Astrocyte (in vitro differentiated cells and primary cell): ENCODE measurements at places on chromosomes 11 and 22. TPM values are rescaled to one million over a fixed set of nuclear protein-coding genes. Genes with fewer than 3 reads are reported as not detected.

DNA sequence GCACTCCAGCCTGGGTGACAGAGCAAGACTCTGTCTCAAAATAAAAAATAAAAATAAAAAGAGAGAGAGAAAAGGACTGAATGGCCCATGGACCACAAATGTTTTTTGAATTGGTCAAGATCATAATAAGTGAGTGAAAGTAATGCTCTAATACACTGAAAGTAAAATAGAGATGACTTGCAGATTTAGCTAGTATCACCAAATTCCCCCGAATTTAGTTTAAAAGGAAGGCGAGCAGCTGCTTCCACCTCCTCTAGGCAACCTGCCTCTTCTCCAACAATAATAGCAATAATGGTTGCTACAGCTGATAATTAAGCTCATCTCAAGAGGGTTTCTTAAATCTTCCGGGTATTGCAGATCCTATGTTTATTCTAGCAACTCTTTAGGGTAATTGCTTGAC is 36.8 kb downstream of the CELF1 start:
- peaks cover 27% of the 10 kb centered on the region for H3K4me1 ChIP-seq
- DNase-seq = no peak
- no peaks in the 10 kb centered on the region for H3K27me3 ChIP-seq
- H3K36me3 ChIP-seq = no peaks in the 10 kb centered on the region
- peak overlapping the region; percentile 59 for H3K27ac ChIP-seq

DNA sequence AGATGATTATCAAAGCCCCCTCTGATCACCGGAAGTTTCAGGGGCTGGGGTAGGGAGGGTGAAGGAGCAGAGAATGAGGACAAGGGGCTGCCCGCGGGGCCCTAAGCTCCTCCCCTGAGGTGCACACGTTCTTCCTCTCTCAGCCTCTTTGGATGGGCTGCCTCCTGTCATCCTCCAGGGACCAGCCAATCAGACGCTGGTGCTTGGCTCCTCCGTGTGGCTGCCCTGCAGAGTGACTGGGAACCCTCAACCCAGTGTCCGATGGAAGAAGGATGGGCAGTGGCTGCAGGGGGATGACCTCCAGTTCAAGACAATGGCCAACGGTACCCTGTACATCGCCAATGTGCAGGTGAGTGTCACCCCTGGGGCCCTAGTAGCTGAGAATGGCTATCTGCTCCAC is 7.5 kb downstream of the ROBO3 start:
- peaks cover 51% of the 10 kb centered on the region for H3K27me3 ChIP-seq
- H3K36me3 ChIP-seq = no peaks in the 10 kb centered on the region
- H3K4me3 ChIP-seq = no peak overlapping the region
- H3K27ac ChIP-seq = no peak overlapping the region
- no peak for DNase-seq
- H3K4me1 ChIP-seq = peaks cover 14% of the 10 kb centered on the region

DNA sequence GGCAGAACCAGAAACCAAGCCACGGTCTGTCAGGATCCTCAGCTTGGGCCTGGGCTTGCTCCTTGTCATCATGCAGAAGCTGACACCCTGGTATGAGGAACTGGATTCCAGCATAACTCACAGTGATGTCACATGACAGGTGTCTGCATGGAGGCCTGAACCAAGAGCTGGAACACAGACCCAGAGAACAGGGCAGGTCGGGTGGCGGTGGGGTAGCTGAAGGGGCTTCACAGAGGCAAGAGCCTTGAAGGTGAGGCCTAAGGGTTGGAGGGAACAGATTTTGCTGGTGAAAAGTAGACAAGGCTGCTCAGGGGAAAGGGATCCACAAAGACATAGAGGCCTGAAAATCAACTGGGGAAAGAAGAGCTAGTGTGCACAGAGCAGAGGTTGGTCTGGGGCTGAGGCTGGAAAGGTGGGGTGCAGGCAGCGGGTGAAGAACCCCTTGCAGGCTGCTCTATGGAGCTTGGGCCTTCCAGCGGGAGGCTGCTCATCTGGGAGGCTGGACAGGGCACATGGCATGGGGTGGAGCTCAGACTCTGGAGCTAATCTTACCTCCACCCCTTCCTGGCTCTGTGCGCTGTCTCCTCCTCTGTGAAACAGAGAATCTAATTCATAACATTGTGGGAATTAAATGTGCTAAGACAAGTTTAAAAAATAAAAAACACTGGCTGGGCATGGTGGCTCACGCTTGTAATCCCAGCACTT is 18.4 kb upstream of the RPS3 start:
- DNase-seq = no peak
- no peaks in the 10 kb centered on the region for H3K4me1 ChIP-seq
- H3K27me3 ChIP-seq = no peaks in the 10 kb centered on the region

DDTL gene
- 0.75 and 1.4 TPM in 2 replicates for total RNA-seq

- no peak overlapping the region for H3K4me3 ChIP-seq
- no peaks in the 10 kb centered on the region for H3K4me1 ChIP-seq
- H3K36me3 ChIP-seq = no peaks in the 10 kb centered on the region
- no peak overlapping the region for H3K27ac ChIP-seq
- H3K27me3 ChIP-seq = no peaks in the 10 kb centered on the region
- no peak for DNase-seq
Observed at GRCh38 chr11:2759228-2760195, 59.7 kb upstream of the KCNQ1OT1 start.

NOL12 gene
- total RNA-seq = 17.9 and 18.1 TPM in 2 replicates

- no peaks in the 10 kb centered on the region for H3K36me3 ChIP-seq
- no peaks in the 10 kb centered on the region for H3K4me1 ChIP-seq
- no peaks in the 10 kb centered on the region for H3K27me3 ChIP-seq
- DNase-seq = no peak
- H3K4me3 ChIP-seq = no peak overlapping the region
Observed at GRCh38 chr11:79663017-79663416, 222.2 kb upstream of the TENM4 start.

INPP5J gene
- total RNA-seq = 3.0 and 3.3 TPM in 2 replicates

THY1 gene
- total RNA-seq = 104 and 129 TPM in 2 replicates

DNA sequence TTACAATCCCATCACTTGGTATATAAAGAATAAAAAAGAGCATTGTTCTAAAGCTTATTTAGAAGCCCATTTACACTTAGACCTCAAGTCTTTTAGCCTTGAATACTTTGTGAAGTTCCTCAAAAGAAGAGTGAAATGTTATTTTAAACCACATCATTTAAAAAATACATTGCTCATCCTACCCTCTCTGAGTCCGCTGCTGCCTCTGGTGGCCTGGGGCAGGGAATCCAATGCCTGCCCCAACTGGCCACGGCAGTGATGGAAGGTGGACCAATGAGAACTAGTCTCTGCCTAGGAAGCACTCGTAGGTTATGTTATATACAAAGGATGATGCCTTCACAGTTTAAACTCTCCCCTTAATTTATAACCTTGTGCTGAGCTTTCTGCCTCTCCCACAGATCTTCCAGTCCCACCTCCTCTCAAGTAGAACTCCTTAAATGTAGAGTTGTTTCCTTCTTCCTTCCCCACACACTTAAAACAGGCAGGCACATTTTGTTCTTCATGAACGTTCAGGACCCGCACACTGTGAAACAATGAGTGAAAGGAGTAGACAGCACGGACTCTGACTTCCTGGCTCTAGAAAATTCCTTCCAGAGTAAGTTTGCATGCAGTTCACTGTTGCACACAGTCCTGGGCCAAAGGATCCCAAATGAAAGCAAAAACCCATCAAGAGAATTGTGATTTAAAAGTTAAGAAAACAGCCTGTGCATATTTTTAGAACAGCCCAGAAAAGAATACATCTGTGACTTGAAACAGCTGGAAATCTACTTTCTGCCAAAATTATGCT is 167.8 kb downstream of the RRAS2 start:
- H3K4me1 ChIP-seq = no peaks in the 10 kb centered on the region
- H3K36me3 ChIP-seq = no peaks in the 10 kb centered on the region
- DNase-seq = no peak
- H3K4me3 ChIP-seq = no peak overlapping the region

POTEH gene
- not detected in 2 replicates for total RNA-seq

- no peak overlapping the region for H3K27ac ChIP-seq
- H3K4me3 ChIP-seq = no peak overlapping the region
- no peak for DNase-seq
- peaks cover 3% of the 10 kb centered on the region for H3K4me1 ChIP-seq
- H3K27me3 ChIP-seq = no peaks in the 10 kb centered on the region
Observed at GRCh38 chr11:95121698-95122097, 32.1 kb downstream of the ENDOD1 start.

DNA sequence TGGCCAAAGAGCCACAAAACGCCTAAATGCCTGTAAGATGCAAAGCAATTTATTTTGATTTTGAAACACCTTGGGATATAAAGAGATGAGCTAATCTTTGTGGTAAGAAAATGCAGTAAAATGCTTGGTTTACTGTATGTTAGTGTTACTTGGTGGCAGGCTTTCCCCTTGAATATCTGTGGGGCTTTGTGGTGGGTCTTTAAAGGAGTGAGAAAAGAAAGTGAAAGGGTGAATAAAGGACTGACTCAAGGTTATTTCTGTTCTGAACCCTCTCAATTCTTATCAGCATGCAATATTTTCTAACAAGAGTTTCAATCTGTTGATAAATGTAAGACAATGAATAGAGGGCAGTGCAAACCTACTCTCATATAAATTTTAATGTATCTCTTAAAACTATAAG is 1555.9 kb upstream of the RAG2 start:
- H3K27me3 ChIP-seq = no peaks in the 10 kb centered on the region
- no peak overlapping the region for H3K27ac ChIP-seq
- H3K4me1 ChIP-seq = no peaks in the 10 kb centered on the region
- H3K4me3 ChIP-seq = no peak overlapping the region
- H3K36me3 ChIP-seq = no peaks in the 10 kb centered on the region

GRCh38 chr22:28958611-28959010 is 75.2 kb downstream of the ZNRF3 start:
- H3K36me3 ChIP-seq = no peaks in the 10 kb centered on the region
- no peak overlapping the region for H3K4me3 ChIP-seq
- no peaks in the 10 kb centered on the region for H3K4me1 ChIP-seq
